ENCODE measurements at places on chromosomes 4 and X.

GRCh38 chr4:163077680-163078079 lies 89.0 kb downstream of the NAF1 start:
- no peak overlapping the region for H3K4me3 ChIP-seq
- no peaks in the 10 kb centered on the region for H3K27me3 ChIP-seq
- no peak for DNase-seq
- H3K27ac ChIP-seq: no peak overlapping the region
- no peaks in the 10 kb centered on the region for H3K36me3 ChIP-seq

DNA sequence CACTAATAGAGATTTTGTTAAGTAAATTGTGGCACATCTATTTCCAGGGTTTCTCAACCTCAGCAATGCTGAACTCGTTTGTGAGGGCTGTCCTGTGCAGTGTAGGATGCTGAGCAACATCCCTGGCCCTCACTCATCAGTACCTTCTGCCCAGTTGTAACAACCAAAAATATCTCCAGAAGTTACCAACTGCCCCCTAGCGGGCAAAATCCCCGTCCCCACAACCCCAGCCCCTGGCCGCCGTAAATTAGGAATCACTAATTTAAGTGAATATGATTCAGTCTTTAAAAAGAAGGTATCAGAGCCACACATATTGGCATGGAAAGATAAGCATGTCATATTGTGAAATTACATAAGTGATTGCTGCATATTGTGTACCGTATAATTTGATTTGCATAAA lies 123.4 kb downstream of the ASB9 start:
- H3K27me3 ChIP-seq: peaks cover 2% of the 10 kb centered on the region
- H3K36me3 ChIP-seq: peaks cover 4% of the 10 kb centered on the region
- H3K27ac ChIP-seq: no peak overlapping the region
- no peak overlapping the region for H3K4me3 ChIP-seq

DNA sequence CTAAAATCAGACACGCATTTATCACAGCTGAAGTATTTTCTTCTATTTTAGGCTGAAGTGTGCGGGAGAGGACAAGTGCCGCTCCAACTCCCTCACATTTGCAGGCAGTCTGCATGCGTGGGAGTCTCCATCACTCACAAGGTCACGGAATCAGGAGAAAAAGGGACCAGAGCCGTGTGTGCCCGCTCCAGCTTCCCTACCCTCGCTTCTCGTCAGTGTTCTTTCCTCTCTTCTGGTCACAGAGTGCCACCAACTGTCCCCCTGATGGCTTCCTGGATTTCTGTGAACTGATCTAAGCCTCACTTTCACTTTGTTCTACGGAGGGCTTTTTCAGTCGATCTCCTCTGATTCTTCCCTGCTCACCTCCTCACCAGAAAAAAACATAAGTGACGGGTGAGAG lies 407.4 kb upstream of the AADAT start:
- H3K4me1 ChIP-seq: no peaks in the 10 kb centered on the region
- peak overlapping the region; percentile 42 for H3K4me3 ChIP-seq
- no peaks in the 10 kb centered on the region for H3K36me3 ChIP-seq
- H3K27me3 ChIP-seq: no peaks in the 10 kb centered on the region
- DNase-seq: no peak
- H3K27ac ChIP-seq: no peak overlapping the region

DNA sequence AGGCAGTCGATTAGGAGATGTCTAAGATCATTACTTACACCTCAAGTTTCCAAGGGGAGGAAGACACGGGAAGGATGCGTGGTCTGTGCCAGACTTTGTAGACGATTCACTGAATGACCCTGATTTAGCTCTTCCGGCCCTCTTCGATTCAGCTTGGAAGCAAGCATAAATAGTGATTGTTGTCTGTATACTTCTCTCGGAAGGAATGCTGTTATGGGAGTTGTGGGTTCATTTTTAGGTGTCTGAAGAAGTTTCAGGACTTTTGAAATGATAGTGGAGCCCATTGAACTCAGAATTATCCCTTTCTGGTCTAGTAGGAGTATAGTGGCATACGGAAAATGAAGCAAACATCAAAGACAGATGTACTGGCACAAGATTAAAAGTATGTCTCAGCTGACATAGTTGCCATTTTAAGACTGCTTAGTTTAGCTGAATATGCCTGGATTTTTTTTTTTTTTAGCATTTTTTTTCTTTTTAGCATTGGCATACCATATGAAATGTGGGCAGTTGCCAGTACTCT lies 1.0 kb upstream of the ANKRD17 start:
- H3K4me3 ChIP-seq: peak overlapping the region; percentile 99
- DNase-seq: no peak
- peak overlapping the region; percentile 100 for H3K27ac ChIP-seq
- H3K27me3 ChIP-seq: no peaks in the 10 kb centered on the region

DNA sequence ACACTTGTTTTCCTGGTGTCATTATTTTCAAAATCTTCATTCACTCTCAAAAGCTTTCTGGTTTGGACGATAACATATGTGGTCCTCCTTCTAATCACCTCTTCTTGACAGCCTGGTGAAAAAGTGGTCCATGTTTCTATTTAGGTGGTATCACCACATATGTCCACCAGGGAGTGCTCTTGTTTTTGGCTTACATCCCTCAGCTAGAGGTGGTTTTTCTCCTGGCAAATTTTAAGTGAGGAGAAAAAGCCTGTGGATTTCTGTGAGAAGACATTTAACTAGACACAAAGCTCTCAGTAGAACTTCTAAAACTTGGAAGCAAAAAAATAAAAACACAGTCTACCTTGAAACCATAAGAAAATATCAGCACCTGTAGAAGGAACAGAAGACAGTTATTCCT lies 58.0 kb upstream of the FRMPD4 start:
- H3K4me1 ChIP-seq: no peaks in the 10 kb centered on the region
- no peak for DNase-seq
- no peak overlapping the region for H3K4me3 ChIP-seq
- H3K36me3 ChIP-seq: no peaks in the 10 kb centered on the region

DNA sequence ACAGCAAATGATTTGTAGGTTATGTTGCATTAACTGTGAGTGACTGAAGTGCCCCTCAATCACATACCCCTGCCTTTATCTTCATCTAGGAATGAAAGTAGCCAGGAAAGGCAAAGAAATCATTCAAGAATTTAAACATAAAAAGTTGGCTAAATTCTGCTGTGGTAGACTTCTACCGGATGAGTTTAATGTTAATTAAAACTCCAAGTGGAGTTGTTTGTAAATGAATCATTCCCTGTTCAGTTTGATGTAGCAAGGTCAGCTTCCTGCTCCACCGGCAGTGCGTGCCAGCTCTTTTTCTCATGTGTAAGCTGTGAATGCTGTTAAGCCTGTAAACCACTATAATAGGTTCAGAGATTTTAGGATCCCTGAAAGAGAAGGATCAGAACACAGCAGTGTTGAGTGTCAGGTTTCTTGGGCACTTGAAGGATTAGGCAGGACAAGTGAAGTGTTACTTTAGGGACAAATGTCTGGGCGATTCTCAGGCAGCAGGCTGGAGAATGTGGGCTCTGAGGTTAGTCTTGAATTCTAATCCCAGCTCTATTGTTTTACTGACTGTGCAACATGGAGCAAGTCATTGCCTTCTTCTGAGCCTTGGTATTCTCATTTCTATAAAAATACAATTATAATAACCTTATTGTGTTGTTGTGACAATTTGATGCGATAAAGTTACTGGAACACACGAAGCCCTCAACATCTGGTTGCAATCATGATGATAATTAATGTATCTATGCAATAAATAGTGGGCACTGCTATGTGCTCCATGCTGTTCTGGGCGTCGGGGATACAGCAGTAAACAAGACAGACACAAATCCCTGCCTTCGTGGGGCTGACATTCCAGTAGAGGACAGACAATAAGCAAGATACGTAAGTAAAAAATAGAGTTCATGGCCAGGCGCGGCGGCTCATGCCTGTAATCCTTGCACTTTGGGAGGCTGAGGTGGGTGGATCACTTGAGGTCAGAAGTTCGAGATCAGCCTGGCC lies 112.0 kb downstream of the SHROOM3 start:
- H3K4me1 ChIP-seq: peaks cover 10% of the 10 kb centered on the region
- H3K36me3 ChIP-seq: no peaks in the 10 kb centered on the region
- no peak overlapping the region for H3K4me3 ChIP-seq
- no peak overlapping the region for H3K27ac ChIP-seq

DNA sequence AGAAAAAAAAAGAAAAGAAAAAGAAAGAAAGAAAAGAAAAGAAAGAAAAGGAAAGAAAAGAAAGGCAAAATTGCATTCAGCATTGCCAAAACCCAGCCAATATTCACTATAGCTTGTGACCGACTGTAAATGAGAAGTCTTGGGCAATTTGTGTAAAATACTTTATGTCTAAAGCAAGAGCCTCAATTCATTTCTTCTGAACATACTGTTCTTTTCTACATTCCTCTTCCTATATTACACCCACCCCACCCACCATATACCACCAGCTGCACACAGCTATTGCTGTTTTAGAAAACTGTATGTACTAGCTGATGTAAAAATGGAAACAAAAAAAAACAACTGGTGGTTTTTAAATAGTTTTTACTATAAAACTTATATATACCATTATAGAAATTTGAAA lies 156.9 kb upstream of the TTC29 start:
- H3K4me1 ChIP-seq: no peaks in the 10 kb centered on the region
- DNase-seq: no peak
- no peak overlapping the region for H3K27ac ChIP-seq
- H3K36me3 ChIP-seq: no peaks in the 10 kb centered on the region
- H3K4me3 ChIP-seq: no peak overlapping the region

DNA sequence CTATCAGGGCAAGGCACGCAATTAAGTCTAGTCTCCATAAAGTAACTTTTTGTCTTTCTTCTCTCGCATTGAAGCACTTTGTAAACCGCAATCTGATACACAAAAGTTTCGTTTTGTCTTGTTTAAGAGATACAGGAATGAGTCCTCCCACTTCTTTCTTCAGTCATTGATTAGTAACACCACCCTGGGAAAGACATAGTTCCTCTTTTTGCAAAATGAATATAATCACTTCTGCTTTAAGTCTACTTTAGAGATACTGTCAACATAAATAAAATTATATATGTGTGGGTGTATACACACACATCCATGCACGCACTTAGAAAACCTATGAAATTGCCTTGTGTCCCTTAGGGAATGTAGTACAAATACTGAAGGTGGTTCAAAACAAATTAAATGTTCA lies 11.7 kb downstream of the COQ2 start:
- H3K27ac ChIP-seq: no peak overlapping the region
- H3K4me3 ChIP-seq: no peak overlapping the region
- H3K27me3 ChIP-seq: no peaks in the 10 kb centered on the region

- no peaks in the 10 kb centered on the region for H3K36me3 ChIP-seq
- H3K4me1 ChIP-seq: no peaks in the 10 kb centered on the region
- no peaks in the 10 kb centered on the region for H3K27me3 ChIP-seq
- H3K27ac ChIP-seq: no peak overlapping the region
Measured at GRCh38 chr4:169121861-169122382, 111.9 kb upstream of the CBR4 start.

GRCh38 chr4:121784975-121785374 lies 16.1 kb upstream of the EXOSC9 start:
- DNase-seq: no peak
- H3K27me3 ChIP-seq: peaks cover 28% of the 10 kb centered on the region
- H3K27ac ChIP-seq: no peak overlapping the region
- H3K4me3 ChIP-seq: no peak overlapping the region
- no peaks in the 10 kb centered on the region for H3K4me1 ChIP-seq

GRCh38 chrX:78957768-78958130 lies 12.6 kb downstream of the P2RY10 start:
- peak overlapping the region; percentile 6 for H3K4me3 ChIP-seq
- peak overlapping the region; percentile 88 for H3K27ac ChIP-seq
- no peaks in the 10 kb centered on the region for H3K27me3 ChIP-seq

DNA sequence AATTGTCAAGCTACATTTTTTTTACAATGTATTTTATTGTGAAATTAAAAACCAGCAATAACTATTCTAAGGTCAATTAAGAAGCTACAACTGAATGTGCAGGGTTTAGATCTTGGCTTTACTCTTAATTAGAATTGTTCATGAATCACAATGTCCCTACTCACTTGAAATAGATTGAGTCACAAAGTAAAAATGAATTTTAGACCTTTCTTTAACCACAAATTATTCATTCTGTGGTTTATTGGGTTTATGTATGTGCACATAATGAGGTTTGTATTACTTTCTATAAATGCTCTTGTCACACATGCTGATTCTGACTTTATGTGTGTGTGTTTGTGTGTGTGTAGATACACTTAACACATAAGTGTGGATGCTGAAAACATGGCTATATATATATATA lies 647.0 kb upstream of the AADAT start:
- no peak for DNase-seq
- no peaks in the 10 kb centered on the region for H3K4me1 ChIP-seq
- H3K36me3 ChIP-seq: no peaks in the 10 kb centered on the region
- H3K27ac ChIP-seq: no peak overlapping the region
- H3K4me3 ChIP-seq: no peak overlapping the region

DNA sequence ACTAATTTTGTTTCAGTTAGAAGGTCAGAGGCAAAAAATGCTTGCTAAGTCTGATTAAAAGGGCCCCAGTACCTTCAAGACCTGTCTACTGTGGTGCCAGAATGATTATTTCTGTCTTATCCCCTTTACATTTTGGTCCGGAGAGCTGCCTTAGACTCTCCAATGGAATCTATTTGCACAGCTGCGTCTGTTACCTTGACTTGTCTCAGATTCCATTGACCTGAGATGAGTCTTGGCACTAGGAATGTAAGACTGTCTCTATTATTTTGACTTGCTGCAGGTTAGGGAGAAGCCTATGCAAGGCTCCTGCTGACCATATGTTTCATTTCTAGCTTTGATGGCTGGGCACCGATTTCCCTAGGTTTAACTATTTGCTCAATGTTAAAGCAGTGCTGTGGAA lies 457.6 kb downstream of the KCTD8 start:
- no peaks in the 10 kb centered on the region for H3K4me1 ChIP-seq
- H3K27ac ChIP-seq: no peak overlapping the region
- DNase-seq: no peak
- no peak overlapping the region for H3K4me3 ChIP-seq

DNA sequence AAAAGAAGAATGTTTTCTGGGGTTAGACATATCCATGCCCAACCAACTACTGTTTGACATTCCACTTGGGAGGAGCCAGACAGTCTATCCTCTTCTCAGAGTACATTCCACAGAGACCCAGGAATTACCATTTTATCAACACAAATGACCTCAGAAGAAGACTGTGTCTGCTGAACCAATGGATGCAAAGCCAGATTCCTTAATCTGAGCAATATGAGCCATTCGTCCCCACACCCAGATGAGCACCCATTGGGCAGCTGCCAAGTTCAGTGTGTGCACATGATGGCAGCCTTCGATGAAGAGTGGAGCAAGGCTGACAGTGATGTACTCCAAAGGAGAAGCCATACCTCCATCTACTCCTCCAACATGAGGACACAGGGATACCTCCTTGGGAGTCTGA lies 111.3 kb downstream of the ZNF674 start:
- no peaks in the 10 kb centered on the region for H3K4me1 ChIP-seq
- H3K36me3 ChIP-seq: no peaks in the 10 kb centered on the region
- no peak overlapping the region for H3K27ac ChIP-seq
- no peaks in the 10 kb centered on the region for H3K27me3 ChIP-seq
- no peak for DNase-seq
- H3K4me3 ChIP-seq: no peak overlapping the region

- H3K4me3 ChIP-seq: no peak overlapping the region
- no peaks in the 10 kb centered on the region for H3K4me1 ChIP-seq
- DNase-seq: no peak
Measured at GRCh38 chr4:48462363-48462762, 20.8 kb upstream of the SLC10A4 start.
